NCI-H2171 (cell line): ENCODE measurements at places on chromosomes 11 and 22.

GRCh38 chr22:26320447-26320846 lies 108.6 kb upstream of the ASPHD2 start:
- no peak for DNase-seq

- no peak for DNase-seq
These were observed 44.2 kb downstream of the MRE11 start for GRCh38 chr11:94449437-94449836.

GRCh38 chr11:60939301-60939700 lies 12.7 kb downstream of the SLC15A3 start:
- no peak for DNase-seq

GRCh38 chr11:59463190-59463641 lies 6.5 kb downstream of the OR4D6 start:
- no peak for DNase-seq

GRCh38 chr11:69494851-69495250 lies 13.4 kb downstream of the LINC01488 start:
- no peak for DNase-seq

DNA sequence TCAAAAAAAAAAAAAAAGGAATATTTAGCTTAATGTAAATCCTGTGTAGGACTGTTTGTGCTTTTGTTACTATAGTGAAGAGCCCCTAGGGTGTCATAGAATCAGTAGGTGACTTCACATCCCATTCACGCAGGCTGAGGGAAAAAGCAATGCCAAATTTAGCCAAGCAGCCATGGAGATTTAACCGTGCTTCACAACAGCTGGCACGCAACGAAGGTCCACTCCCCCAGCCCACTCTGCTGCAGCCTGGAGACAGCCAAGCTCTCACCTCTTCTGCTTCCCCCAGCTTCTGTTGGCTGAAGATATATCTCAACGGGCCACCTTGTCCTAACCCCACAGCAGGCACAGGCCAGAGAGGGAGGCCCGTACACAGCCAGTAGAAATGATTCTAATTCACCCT lies 78.8 kb upstream of the BID start:
- DNase-seq: no peak

DNA sequence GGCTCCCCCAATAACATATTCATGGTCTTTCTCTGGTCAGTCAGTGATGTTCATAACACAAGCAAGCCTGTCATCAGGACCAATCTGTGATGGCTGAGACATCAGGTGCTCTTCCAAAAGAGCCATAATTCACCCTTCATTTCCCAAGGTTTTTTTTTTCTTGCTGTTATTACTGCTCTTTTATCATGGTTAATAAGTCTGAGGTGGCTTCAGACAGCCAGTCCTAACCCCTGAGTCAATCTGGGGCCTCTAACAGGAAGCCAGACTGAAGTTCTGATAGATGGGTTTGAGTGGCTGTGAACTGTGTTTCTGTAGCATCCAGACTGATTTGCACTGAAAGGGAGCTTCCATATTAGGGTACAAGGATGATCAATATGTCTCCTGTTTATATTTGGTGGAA lies 8.8 kb downstream of the EHF start:
- no peak for DNase-seq

DNA sequence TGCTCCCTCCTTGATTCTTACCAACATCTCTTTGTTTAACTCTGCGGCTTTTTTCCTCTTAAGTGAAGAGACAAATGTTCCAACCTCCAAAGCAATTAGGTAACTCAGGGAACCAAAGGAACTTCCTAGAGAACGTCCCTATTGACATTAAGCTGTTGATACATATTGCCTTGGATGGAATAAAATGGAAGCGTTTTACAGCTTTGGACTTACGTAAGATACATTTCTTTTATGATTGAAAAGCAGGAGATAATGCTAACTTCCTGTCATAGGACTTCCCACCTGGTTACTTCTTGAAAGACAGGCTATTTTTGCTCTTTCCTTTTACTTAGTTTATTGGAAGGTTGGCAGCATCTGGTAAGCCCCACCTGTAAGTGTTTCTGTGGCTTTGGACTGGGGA lies 245.7 kb upstream of the CTSC start:
- DNase-seq: no peak

GRCh38 chr11:131038597-131038996 lies 122.3 kb upstream of the SNX19 start:
- DNase-seq: no peak

GRCh38 chr22:29225422-29226090 lies 19.9 kb downstream of the EMID1 start:
- DNase-seq: no peak
